Pancreas (tissue), 10 donors: ENCODE measurements at places on chromosomes 13 and 19. TPM values are rescaled to one million over a fixed set of nuclear protein-coding genes. Genes with fewer than 3 reads are reported as not detected.

Gene ZNF628
- total RNA-seq, result 3.7 TPM

DNA sequence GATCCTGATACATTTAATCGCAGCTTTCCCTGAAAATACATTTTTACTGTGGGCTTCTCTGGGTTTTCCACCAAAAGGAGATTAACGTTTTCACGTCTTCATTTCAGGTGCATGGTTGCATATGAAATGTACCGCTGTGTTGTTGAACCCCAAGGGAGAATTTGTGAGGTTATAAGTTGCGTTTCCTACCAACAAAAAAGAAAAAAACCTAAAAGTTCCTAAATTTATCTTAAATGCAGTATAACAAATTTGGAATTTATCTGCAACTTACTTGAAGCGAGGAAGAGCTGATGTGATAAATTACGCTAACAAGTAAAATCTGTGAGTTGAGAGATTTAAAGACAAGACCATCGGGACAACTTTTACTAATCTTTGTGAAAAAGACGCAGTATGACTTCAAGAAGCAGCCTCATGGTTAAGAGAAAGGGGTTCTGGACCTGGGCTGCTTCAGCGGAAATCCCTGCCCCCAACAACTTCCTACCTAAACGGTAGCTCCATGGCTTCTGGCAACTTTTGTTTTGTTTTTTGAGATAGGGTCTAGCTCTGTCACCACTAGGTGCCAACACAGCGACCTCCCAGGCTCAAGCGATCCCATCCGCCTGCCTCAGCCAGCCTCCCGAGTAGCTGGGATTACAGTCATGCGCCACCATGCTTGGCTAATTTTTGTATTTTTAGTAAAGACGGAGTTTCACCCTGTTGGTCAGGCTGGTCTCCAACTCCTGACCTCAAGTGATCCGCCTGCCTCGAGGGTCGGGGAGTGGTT lies 958 bp upstream of the OBI1 start:
- no peak for DNase-seq
- H3K27me3 ChIP-seq, result no peaks in the 10 kb centered on the region
- H3K4me3 ChIP-seq, result peak overlapping the region; percentile 84

DNA sequence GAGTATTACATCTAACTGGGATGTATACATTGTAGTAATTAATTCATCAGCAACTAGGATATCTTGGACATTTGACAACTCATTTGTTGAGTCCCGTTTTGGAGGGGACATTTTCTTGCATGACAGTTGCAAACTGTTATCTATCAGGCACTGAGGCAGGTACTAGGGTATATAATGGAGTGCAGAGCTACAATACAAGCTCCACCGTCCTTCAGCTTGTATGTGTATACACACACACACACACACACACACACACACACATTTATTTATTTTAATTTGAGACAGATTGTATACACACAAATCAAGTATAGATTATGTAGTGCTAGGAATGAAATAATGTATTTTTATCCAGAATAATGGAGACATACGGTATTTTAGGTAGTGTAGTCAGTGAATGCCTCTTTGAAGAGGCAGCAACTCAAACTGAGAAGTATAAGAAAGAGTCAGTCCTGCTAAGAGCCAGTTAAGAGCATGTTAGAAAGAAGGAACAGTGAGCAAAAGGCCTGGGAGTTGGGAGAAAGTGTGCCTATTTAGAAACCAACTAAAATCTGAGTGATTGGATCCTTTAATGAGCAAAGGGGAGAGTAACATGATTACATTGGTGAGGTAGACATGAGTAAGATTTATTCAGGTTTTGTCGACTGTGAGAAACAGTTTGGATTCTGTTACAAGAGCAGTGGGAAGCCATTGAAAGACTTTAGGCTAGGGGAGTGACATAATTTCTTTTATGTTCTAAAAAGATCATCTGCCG lies 74.5 kb downstream of the NBEA start:
- H3K27me3 ChIP-seq, result no peaks in the 10 kb centered on the region
- H3K27ac ChIP-seq, result no peak overlapping the region
- no peaks in the 10 kb centered on the region for H3K4me1 ChIP-seq
- no peak overlapping the region for H3K4me3 ChIP-seq
- no peaks in the 10 kb centered on the region for H3K36me3 ChIP-seq
- DNase-seq, result no peak

DNA sequence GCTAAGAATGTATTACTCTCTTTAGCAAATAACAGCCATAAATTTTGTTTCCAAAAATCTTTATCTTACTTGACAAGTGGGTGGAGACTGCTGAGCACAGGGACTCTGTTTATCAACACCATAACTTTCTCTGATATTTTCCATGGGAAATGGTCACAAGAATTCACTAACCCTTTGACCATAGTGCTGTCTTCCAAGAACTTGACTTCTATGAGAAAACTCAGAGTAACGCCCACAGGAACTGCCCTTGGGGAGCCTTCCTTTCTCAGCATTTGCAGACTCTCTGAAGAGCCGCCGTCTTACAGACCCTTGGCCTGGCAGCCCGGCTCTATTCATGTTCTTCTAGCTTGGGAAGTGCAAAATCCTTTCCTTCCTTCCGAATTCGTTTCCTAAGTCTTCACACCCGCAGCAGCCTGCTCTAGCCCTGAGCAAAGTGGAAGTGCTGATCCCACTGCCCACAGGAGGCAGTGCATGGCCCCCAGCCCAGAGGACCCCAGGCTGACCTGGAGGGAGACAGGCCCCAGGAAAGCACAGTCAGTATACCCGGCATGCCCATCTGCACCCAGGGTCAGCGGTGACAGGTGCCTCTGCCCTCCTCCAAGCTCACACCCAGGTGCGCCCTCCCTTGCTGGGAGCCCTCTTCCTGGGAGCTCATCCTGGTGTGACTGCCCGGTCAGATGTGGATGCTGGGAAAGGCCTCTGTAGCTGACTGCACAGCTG lies 10.2 kb downstream of the GAS6 start:
- H3K36me3 ChIP-seq, result no peaks in the 10 kb centered on the region
- H3K4me1 ChIP-seq, result peaks cover 24% of the 10 kb centered on the region
- DNase-seq, result peak; percentile 35
- H3K27me3 ChIP-seq, result no peaks in the 10 kb centered on the region
- no peak overlapping the region for H3K4me3 ChIP-seq

DNA sequence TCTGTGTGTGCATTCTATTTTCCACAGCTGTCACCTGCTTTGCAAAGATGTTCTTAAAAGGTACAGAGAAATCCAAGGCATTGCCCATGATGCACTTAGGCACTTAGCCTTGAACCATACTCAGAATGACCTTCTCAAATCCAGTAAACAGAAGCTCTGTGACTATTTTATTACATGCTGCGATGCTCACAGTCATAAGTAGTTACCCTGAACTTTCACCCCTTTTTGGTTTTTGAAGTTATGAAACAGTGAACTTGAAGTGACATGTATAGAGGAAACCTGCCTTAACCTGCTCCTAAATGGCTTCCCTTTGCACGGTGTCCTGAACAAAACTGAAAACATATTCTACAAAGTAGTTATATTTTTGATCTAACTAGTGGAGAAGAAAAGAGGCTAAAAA lies 100.4 kb downstream of the SLC10A2 start:
- no peak overlapping the region for H3K4me3 ChIP-seq
- no peak overlapping the region for H3K27ac ChIP-seq
- DNase-seq, result no peak

Gene GPC5
- total RNA-seq, result not detected

Gene CD37
- total RNA-seq, result 23.1 TPM

- no peaks in the 10 kb centered on the region for H3K27me3 ChIP-seq
- H3K4me3 ChIP-seq, result no peak overlapping the region
- no peaks in the 10 kb centered on the region for H3K4me1 ChIP-seq
- no peak for DNase-seq
- H3K36me3 ChIP-seq, result no peaks in the 10 kb centered on the region
Observed at GRCh38 chr13:21735701-21736401, 65.0 kb downstream of the FGF9 start.

Gene ZNF225
- total RNA-seq, result 2.2 TPM

Gene STAP2
- total RNA-seq, result 29.0 TPM

DNA sequence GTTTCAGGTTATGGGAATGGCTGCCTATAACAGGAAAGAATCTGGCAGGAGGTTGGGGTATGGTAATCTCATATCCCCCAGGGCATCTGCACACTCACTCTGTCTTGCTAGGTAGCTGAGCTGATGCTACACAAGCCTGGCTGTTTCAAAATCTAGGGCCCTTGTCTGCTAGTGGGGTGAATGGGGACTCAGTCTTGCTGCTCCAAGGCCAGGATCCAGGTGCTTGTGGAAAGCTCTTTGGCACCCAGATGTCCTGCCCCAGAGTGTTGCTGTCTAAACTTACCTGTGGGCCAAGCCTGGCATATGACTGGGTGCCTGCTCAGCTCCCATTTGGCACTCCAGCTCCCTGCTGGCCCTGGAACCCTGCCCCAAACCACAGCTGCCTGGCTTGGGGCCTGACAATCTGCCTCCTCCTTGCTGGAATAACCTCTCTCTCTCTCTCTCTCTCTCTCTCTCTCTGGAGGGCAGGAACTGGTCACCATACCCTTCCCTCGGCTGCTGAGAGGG lies 158.1 kb upstream of the TSC22D1 start:
- H3K4me1 ChIP-seq, result peaks cover 4% of the 10 kb centered on the region
- H3K27me3 ChIP-seq, result no peaks in the 10 kb centered on the region
- no peak overlapping the region for H3K4me3 ChIP-seq
- peak; percentile 81 for DNase-seq
- peak overlapping the region; percentile 12 for H3K27ac ChIP-seq

GRCh38 chr13:102694937-102695336 lies at the start of gene METTL21C:
TSS of gene METTL21C (minus strand) at chr13:102695044. CDS start at chr13:102694498, 546 bp downstream.
- no peaks in the 10 kb centered on the region for H3K36me3 ChIP-seq
- DNase-seq, result no peak
- H3K4me1 ChIP-seq, result no peaks in the 10 kb centered on the region

Gene ADPRHL1
- total RNA-seq, result 4.0 TPM

Gene LRFN3
- 5.3 TPM for total RNA-seq

DNA sequence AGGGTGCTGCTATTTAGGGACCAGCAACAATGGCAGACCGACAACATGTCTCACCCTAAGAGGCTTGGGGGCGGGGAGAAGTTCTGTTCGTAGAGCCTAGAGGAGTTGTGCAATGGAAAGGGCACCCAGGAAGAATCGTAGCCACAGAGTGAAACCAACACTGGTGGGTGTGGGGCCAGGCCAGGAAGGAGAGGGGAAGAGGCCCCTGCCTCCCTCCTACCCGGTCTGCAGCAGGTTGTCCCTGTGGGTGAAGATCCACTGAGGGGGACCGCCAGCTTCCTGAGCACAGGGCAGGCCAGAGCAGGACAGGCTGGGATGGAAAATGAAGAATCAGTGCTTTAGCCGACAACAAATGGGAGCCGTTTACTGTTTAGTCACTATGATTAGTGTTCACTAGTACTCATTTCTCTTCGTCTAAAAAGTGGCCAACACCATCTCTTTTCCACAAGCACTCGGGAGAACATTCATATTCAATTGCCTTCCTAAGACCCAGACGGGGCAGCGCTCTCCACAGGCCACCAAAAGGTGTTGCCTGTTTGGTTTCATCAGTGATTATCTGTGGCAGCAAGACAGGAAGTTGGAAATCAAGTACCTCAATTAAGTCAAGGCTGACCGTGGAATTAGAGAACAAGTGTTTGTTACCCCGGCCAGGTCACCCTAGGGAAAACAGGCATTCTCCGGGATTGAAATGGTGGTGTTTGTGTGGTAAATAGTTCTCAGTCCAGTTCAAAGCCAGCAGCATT lies 1.1 kb upstream of the ATP11A start:
- DNase-seq, result no peak
- no peak overlapping the region for H3K4me3 ChIP-seq
- peak overlapping the region; percentile 92 for H3K27ac ChIP-seq
- H3K4me1 ChIP-seq, result peaks cover 8% of the 10 kb centered on the region
- H3K36me3 ChIP-seq, result no peaks in the 10 kb centered on the region

GRCh38 chr13:27476943-27477703 lies 26.8 kb upstream of the MTIF3 start:
- DNase-seq, result peak; percentile 46
- no peaks in the 10 kb centered on the region for H3K27me3 ChIP-seq
- no peaks in the 10 kb centered on the region for H3K36me3 ChIP-seq
- H3K4me3 ChIP-seq, result no peak overlapping the region

GRCh38 chr13:106467427-106468122 lies 67.9 kb downstream of the EFNB2 start:
- H3K4me1 ChIP-seq, result no peaks in the 10 kb centered on the region
- DNase-seq, result no peak
- H3K27ac ChIP-seq, result no peak overlapping the region
- no peak overlapping the region for H3K4me3 ChIP-seq
- no peaks in the 10 kb centered on the region for H3K36me3 ChIP-seq

Gene CGB1
- total RNA-seq, result not detected

Gene CLEC17A
- 0.15 TPM for total RNA-seq

Gene C5AR1
- 10.1 TPM for total RNA-seq

DNA sequence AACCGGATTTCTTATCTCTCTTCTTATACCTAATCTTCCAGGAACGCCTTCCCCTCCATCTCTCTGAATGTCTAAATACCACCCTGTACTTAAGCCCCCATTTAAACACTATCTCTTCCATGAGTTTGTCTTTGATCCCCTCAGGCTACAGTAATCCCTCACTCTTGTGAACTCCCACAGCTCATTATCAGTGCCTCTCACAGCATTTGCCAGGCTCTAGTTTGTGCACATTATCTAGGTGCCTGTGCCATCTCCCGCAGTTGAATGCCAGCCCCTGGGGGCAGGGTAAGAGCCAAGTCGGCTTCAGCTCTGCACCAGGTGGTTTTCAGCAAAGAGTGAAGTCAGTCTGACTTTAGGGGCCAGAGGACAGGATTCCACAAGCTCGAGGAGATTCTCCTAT lies 71.4 kb downstream of the FREM2 start:
- no peak overlapping the region for H3K4me3 ChIP-seq
- H3K36me3 ChIP-seq, result no peaks in the 10 kb centered on the region
- H3K27ac ChIP-seq, result no peak overlapping the region
